Activated CD4-positive, alpha-beta T cell treated with anti-CD3 and anti-CD28 coated beads, Interleukin-2, Interleukin-4, amounts not matched to agents 100 ng/mL and 50 ng/mL, durations not matched to agents 16 hours and 8 hours (primary cell): ENCODE measurements at places on chromosomes 7 and 10.
A peak's percentile ranks its signal among the peaks of the same experiment; 100 is the strongest.

- DNase-seq: peak; percentile 51
Observed at GRCh38 chr7:117212969-117213877, 109.6 kb downstream of the WNT2 start.

- no peak for DNase-seq
Observed at GRCh38 chr7:106110885-106111654, 1.0 kb downstream of the SYPL1 start.

- DNase-seq: no peak
Observed at GRCh38 chr10:29257106-29257783, 31.6 kb upstream of the LYZL1 start.

GRCh38 chr7:73354821-73355220 is 26.9 kb downstream of the FKBP6 start:
- DNase-seq: no peak

DNA sequence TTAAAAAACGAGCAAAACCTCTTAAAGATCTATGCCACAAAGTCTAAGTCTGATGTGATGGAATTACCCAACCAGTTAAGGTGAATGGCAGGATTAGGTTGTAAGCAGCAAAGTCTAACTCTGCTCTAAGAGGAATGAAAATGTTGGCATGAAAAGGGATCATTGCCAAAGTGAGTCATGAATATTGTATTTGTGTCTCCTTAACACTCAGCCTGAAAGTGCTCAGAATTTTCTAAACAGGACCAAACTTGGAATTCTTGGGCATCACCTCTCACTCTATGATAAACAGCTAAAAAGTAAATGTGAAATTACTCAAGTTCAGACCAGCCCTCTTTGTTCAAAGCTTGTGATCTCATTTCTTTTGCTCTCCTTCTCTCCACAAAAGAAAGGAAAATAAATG is 27.0 kb downstream of the PPP1R3A start:
- DNase-seq: no peak

GRCh38 chr10:124493214-124493882 is 31.7 kb downstream of the LHPP start:
- DNase-seq: no peak

DNA sequence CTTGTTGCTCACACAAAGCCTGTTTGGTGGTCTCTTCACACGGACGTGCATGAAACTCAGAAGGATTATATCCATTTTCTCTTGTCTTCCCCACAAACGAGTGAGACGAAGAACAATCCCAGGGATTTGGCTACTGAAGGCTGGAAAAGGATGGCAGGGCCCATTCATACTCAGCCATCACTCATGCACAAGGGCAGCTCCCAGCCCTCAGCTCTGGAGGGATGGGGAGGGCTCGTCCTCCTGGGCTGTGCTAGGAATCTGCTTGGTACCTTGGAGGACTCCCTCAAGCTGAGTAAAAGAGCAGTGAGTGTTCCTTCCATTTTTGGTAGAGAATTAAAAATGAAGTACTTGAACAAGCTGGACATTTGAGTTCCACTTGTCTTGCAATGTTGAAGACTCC is 33.2 kb upstream of the RAB18 start:
- no peak for DNase-seq

GRCh38 chr7:81447351-81447952 is 322.4 kb downstream of the HGF start:
- DNase-seq: no peak

- DNase-seq: no peak
Observed at GRCh38 chr10:103876155-103876554, 20.8 kb upstream of the SH3PXD2A start.

DNA sequence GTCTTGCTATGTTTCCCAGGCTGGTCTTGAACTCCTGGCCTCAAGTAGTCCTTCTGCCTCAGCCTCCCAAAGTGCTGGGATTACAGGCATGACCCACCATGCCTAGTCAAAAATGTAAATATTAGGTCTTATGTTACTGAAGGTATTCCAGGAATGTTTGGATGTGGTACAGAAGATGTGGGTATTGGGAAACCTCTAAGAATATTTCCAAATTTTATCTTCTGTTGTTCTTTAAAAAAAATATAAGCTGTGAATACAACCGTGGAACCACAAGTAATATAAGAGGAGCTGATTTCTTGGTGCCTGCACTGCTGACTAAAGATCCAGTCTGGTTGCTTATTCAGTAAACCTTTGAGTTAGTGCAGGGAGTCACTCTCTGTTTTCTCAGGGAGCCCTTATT is 178.3 kb downstream of the AUTS2 start:
- DNase-seq: no peak

GRCh38 chr7:126589068-126589684 is 663.6 kb downstream of the GRM8 start:
- DNase-seq: no peak

DNA sequence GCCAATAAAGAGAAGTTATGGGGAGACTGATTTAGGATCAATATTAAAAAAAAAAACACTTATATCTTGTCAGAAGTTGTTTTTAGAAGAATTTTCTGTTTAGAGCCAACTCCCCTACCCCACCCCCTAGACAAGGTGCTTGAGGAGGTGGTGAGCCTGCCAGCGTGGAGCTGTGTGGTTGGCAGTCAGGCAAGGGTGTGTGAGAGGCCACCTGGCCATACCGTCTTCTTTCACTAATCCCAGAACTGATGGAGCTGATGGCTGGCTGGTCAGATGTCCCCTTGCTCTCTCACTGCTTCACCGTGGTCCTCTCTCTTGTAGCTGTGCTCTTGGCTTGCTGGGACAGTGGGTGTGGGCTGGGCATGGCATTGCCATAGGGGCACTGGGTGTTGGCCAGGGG is 34.3 kb downstream of the NACAD start:
- no peak for DNase-seq

DNA sequence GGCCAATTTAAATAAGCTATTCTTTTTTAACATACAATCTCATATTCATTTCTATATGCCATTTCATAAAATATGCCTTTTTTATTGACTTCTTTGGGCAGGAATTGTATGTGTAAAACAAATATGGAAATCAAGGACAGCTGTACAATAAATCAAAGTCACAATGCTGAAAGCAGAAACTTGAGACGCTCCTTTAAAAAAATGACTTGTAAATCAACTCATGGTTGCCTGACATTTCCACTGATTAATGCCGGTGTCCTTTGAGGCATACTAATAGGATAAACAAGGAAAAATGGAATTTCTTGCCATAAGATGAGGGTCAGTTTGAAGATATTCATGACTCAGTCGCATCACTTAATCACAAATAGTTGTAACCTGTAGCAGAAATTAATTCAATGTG is 247.4 kb upstream of the TEX47 start:
- no peak for DNase-seq

DNA sequence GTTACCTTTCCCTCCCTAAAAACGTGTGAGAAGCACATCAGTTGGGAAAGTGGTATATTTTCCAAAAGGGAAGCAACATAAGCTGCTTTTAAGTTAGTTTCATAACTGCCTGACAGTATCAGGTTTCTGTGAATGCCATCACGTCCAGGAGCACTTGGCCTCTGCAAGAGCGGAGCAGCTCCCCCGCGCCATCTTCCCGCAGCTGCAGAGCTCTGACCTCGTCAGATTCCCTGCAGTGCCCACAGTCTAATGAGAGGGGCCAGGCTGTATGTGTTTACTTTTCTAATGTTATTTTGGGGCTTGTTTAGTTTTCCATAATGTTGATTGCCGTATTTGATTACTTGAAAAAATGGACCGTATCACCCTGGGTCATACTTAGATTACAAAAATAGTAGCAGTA is 74.2 kb downstream of the MGMT start:
- no peak for DNase-seq

GRCh38 chr10:28569506-28570159 is 36.7 kb downstream of the WAC start:
- DNase-seq: peak; percentile 27

DNA sequence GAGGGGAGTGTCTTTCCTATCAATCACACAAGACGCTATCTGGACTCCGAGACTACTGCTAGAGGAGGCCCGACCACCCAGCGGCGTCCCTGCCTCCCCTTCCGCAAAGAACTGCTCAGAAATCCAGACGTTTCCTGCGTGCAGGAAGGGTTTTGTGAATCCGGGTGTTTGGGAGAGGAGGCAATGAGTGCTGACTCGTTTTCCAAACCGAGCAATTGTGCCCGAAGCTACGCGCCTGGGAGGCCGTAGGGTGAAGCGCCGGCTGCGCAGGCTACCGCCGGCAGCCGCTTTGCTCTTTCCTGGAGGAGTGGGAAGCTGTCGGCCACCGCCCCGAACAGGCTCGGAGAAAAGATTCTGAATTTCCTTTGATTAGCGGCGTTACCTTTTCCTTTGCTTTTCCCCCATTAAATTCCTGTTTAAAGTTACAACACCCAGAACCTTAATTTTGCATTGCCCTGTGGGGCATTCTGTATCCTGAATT is 5.3 kb downstream of the VAX1 start:
- DNase-seq: no peak

DNA sequence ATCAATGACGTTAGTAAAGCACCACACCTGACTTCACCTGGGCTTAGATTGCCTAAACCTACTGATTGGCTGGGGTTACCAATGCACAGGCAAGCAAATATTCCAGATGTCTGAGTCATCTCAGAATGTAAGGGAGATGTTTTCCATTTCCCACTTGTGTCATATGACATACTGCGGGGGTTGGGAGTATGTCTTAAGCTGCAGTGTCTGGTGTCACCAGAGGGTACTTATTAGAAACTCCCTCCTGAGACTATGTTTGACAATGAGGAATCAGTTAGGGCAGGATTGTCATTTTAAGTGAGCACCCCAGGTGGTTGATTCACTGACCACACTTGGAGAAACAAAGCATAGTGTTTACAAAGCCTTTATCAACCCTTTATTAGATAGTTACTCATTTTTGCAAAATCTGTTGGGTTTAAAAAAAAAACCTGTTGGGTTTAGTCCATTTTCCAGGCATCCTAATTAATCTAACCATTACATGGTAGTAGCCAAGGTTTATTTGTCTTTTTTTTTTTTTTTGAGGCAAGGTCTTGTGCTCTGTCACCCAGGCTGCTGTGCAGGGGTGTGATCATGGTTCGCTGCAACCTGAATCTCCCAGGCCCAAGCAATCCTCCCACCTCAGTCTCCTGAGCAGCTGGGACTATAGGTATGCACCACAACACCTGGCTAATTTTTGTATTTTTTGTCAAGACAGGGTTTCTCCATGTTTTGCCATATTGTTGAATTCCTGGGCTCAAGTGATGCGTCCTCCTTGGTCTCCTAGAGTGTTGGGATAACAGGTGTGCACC is 72.5 kb downstream of the CDK6 start:
- no peak for DNase-seq

DNA sequence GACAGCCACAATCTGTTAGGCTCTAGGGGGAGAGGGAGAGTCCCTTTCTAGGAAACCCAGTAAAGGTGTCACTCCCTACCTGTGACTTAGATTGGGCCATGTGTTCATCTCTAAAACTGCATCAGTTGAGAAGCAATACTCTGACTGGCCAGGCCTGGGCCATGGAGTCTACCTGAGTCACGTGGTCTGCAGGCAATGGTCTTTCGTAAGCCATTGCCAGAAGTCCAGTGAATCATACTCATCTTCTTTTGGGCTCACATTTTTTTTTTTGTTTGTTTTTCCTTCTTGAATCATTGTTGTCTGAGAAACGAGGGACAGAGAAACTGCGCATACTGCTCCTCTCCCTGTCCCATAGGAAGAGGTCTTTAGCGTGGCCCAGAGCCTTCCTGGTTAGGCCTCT is 215.6 kb downstream of the CCSER2 start:
- no peak for DNase-seq

DNA sequence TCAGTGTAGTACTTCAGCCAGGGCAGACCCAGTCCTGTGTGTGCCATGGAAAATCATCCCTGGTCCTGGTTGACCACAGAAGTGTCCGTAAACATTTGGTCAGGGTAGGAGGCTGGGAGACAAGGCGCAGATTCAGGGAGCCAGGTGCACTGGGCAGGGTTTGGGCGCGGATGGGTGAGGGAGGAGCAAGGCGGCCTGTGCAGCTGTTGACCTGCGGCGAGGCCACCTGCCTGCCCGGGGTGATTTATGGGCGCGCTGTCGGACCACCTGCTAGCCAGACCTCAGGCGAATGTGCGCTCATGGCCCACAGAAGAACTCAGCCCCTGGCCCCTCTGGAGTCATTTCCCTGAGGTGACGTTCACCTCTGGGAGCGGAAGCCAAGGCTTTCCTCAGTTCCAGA is 6.6 kb downstream of the SFRP5 start:
- DNase-seq: no peak

- DNase-seq: no peak
Observed at GRCh38 chr7:91020636-91021385, 243.4 kb upstream of the FZD1 start.

- no peak for DNase-seq
Observed at GRCh38 chr10:856416-857157, 74.9 kb downstream of the LARP4B start.

GRCh38 chr7:36430881-36431280 is 41.2 kb downstream of the ANLN start:
- no peak for DNase-seq

GRCh38 chr7:38105874-38106483 is 72.1 kb upstream of the STARD3NL start:
- peak; percentile 53 for DNase-seq

- no peak for DNase-seq
Observed at GRCh38 chr10:89458784-89459183, 44.4 kb downstream of the IFIT5 start.

- DNase-seq: no peak
Observed at GRCh38 chr10:28431139-28431538, 101.8 kb upstream of the WAC start.

- no peak for DNase-seq
Observed at GRCh38 chr10:35774109-35774508, 132.0 kb upstream of the FZD8 start.

DNA sequence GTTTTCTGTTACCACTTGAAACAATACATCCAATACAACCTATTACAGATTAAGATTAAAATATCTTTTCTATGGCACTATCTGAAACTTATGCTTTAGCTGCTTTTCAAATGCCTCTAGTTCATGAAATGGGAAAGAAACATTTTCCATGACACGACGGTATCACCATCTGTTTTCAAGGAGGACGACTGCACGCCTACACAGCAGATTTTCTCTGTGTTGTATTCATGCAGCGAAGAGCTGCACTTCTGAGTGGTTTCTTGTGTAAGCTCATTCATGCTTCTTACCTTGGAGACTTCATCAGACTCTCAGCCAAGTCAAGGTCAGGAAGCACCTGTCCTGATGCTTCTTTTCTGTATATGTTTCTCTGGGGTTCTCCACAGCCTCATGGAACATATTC is 179.2 kb downstream of the DYNC1I1 start:
- DNase-seq: no peak

DNA sequence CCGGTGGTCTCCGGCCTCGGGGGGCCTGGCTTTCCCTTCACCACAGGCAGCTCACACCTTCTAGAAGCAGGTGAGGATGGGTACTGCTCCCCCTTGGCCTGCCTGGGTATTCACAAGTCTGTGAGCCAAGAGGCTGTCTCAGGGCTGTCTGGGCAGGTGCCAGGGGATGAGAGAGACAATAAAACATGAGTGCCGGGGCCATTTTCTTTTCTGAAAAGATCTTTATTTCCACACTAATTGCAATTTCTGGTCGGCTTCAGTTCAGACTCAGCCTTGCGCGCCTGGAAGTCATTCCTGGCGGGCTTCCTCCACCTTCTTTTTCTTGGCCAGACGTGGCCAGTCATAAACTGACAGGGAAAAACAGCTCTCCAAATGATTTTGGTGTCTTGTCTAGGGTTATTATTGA is 171.2 kb downstream of the ARHGAP12 start:
- no peak for DNase-seq
